ENCODE measurements at places on chromosomes 2 and 18.

GRCh38 chr2:28442328-28442727, 49.7 kb downstream of the FOSL2 start:
- DNase-seq = no peak

DNA sequence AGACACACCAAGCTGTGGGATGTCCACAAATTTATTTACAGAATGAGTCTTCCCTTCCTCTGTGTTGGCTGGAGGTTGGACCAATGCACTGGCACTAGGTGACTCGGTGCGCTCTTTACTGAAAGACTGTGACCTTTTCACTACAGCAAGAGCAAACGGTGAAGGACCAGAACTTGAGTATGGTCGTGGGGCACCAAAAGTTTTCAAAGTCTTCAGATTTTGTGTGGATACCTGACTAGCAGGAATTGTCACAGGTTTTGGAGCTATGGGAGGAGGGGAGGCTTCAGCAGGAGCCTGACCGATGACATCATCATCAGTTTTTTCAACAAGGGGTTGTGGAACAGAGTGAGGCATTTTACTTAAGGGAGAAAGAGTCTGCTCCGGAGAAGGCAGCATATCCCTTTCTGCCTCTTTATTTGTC, 73.0 kb upstream of the GRB14 start:
- DNase-seq = no peak

DNA sequence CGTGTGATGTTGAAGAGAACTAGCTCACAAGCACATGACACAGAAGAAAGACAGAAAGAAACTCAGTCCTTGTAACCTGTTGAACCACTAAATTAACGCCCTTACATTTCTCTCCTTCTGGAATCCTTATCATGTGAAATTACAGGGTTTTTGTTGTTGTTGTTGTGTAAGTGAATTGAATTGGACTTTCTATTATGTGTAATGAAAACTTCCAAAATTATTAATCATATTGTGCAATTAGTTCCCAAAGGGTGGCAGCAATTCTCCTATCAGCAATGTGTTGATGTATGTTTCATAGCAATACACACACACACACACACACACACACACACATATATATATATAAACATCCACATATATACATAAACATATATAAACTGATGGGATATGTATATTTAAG, 402.2 kb upstream of the TCF4 start:
- no peak for DNase-seq

- no peak for DNase-seq
These were observed 27.6 kb downstream of the NCK2 start for GRCh38 chr2:105772362-105772761.

DNA sequence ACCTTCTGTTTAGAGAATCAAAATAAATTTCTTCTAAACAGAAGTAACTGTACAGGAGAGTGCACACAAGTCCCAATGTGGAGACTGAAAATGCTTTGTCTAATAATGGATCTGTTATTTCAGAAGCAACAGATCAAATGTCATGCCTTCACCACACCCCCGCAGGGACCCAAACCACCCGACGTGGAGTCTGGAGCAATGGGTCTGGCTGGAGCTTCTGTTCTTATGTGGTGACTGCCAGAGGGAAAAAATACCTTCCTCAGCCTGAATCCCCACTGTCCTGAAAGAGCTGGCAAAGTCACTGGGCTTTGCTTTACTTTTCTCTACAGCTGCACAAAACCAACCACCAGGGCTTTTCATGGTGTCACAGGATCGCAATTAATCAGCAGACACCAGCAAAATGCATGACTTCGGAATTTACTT, 119.0 kb upstream of the ZFP36L2 start:
- no peak for DNase-seq

DNA sequence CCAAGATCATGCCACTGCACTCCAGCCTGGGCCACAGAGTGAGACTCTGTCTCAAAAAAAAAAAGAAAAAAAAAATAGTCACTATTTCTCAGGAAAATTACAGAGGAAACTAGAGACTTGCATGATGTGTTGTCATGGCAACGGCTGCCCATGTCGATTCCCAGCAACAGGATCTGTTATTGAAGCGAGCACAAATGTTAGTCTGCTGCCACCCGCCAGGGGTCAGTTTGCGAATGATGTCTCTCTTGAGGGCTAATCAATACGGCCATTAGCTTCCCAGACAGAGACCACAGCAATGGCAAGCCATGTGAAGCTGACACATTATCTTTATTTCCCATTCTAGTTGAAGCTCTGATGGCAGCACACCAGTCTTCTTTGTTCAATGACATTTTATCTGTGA, 32.4 kb upstream of the ACYP2 start:
- DNase-seq = no peak

- no peak for DNase-seq
These were observed 111.5 kb downstream of the MEP1B start for GRCh38 chr18:32301361-32301760.

DNA sequence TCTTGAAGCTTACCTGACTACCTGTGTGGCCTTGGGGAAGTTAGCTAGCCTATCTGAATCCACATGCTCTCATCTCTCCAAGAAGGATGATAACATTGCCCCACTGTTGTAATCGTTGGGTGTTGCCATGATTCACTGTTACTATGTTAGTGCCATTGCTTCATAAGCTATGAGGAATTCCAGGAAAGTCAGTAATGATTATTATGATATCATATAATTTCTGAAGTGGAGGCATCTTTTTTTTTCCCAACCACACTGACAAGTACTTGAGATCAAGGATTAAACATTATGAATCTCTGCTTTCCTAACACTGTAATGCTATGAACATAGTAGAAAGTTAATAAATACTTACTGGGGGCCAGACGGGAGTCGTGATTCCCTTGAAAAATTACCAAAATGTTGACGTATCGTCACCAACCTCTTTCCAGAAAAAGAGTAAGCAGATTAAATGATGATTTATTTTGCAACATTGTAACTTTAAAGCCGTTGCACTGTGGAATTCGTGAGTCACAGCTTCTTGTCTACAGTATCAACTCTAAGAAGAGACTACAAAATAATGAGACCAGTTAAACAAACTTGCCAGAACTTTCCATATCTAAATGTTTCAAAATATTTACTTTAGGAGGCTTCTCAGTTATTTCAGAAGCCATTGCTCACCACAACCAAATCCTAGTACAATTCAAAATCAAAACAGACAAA, 459.9 kb downstream of the PIK3C3 start:
- no peak for DNase-seq

DNA sequence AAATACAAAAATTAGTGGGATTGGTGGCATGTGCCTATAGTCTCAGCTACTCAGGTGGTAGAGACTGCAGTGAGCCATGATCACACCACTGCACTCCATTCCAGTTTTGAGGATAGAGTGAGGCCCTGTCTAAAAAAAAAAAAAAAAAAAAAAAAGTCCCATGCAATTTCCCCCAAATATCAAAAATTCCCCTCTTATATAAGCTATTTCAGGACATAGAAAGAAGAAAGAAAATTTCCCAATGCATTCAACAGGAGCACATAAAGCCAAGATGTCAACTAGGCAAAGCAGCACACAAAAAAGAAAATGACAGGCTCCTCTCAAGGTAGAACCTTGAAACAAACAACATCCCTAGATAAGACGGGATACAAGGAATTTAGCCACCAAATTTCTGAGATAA, 213.3 kb downstream of the TCF4 start:
- no peak for DNase-seq

DNA sequence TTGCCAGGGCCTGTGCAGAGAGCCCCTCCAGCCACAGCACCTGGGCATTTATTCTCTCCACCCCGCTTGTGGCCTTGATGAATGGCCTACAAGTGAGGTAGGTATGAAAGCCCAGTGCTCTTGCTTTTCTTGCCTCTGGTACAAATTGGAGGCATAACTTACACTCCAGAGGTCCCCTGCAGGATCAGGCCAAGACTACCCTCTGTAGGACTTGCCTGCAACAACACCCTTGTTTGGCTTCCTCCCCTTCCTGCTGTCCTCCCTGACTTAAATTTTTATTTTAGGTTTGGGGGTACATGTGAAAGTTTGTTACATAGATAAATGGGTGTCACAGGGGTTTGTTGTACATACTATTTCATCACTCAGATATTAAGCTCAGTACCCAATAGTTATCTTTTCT, 95.7 kb downstream of the CDC42EP3 start:
- no peak for DNase-seq

DNA sequence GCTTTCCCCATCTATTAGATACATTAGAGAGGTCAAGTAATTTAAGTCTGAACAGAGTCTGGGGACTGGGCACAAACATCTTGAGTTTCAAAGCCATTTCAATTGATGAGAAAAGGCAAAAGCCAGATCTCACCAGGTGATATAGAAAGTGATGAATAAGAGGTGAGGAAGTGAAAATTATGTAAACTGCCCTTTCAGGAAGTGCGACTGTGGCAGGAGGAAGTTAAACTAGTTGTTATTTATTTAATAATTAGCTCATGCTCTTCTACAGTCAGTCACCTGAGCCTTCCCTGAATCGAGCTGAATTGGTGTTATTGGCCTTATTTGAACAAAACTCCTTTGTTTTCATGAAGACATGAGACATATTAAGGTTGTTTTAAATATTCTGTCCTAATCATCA, 115.1 kb downstream of the CDH20 start:
- DNase-seq = no peak

GRCh38 chr18:32618546-32618945, 147.9 kb upstream of the GAREM1 start:
- no peak for DNase-seq

- no peak for DNase-seq
These were observed 46.3 kb upstream of the SEMA4C start for GRCh38 chr2:96916156-96916630.

DNA sequence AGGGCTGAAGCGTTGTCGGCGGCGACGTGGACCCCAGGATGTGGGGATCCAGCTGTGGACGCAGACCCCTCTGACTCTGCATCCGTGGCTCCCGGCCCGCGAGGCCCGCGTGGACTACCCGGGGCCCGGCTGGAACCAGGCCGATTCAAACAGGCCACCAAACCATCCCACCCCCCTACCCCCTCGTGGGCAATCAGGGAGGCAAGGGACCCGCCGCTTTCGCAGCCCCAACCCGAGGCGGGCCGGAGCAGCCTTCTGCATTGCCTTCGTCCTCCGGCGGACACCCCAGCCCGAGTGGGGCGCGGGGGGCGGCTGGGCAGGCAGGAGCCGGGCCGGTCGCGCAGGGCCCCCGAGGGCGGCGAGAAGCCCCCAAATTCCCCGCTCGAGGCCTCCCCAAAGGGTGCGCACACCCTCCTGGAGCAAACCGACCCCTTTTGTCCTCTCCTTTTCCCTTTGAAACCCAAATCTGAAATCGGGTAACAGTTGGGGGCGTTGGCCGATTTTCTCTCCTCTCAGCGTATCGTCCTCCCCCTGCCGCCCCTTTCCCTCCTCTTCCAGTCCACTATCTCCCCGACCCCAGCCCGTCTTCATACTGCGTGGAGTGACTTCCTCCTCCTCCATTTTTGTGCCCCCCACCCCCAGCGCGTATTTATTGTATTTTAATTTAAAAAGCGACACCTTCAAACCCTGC, 7.4 kb downstream of the SP9 start:
- DNase-seq = no peak

GRCh38 chr2:28683100-28683706, 68.4 kb upstream of the PPP1CB start:
- no peak for DNase-seq

DNA sequence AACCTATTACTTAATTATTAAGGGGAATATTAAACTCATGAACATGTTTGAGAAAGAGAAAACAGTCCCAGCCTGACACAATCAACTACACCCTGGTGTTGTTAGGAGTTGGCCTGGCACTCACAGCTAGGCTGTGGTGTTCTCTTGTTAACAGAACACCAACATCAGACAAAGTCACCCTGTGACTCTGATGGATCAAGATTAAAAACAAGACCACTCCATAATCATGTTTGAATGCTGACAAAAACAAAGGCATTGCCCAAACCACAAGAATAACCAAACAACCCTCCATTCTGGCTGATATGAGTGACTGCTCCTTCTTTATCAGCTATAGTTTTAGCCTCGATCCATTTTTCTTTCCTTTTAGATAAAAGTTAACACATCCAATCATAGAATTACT, 3.0 kb downstream of the BOLL start:
- DNase-seq = no peak

- no peak for DNase-seq
These were observed 52.0 kb upstream of the ARL4C start for GRCh38 chr2:234548695-234549420.

- DNase-seq = no peak
These were observed 165.9 kb upstream of the ID2 start for GRCh38 chr2:8515864-8516533.

GRCh38 chr2:172285010-172285621, 142.3 kb upstream of the ITGA6 start:
- DNase-seq = no peak

- DNase-seq = no peak
These were observed 1064.0 kb upstream of the GYPC start for GRCh38 chr2:125591954-125592353.

DNA sequence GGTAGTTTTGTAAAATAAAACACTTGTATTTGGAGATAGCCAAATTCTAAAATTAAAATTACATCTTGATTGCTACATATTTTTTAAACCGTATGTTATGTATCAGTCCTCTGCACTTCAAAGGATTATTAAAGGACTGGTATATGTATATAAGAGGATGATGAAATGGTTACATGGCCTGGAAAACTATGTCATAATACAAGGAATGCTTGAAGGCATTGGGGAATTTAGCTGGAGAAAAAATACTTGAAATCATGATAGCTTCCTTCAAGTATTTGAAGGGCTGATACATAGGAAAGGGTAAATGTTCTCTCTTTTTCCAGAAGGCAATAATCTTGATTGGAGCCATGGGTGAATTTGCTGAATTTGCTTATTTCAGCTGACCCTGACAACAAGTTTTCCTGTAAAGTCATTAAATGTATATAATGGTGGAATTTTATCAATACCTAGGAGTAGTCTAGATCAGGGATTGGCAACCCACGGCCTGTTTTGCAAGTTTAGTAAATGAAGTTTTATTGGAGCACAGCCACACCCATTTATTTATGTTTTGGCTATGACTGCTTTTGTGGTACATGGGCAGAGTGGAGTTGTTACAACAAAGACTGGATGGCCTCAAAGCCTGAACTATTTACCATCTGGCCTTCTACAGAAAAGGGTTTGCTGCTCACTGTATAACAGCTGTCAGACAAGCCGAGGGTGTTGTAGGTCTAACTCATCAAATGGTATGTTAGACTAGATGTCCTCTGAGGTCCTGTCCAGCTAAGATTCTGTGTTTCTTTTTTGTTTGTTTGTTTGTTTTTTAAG, 34.4 kb downstream of the ACYP2 start:
- no peak for DNase-seq

DNA sequence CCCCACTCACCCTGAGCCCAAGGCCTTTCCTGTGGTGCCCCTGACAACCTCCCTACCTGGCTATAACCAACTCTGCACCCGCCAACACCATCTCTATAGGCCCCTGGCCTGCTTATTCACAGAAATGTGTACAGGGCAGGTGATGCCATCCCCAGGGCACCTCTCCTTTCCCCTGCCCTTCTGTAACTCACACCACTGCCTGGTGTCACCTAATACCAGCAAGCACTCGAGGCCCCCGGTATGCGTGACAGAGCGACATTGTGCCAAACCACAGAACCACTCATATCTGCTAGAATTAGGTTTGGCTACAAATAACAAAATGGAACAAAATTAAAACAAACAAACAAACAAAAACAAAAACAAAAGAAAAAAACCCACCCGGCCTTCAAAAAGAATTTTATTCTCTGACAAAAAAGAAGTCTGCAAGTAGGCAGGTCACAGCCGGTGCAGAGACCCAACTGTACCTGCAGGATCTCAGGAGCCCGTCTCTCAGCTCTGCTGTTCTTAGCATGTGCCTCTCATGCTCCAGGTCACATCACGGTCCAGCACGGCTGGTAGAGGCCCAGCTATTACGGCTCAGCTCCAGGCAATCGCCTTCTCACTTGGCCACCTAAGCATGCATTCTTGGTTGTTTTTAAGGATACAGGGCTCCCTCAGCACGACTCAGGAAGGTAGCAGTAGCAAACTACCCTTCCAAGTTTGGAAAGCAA, 51.4 kb downstream of the FAM178B start:
- DNase-seq = no peak

Data from hematopoietic multipotent progenitor cell treated with erythropoietin and hydrocortisone succinate and interleukin-3 and kit ligand, for 15 days (in vitro differentiated cells).